ENCODE measurements at places on chromosomes 6 and 20.
A peak's percentile ranks its signal among the peaks of the same experiment; 100 is the strongest.

DNA sequence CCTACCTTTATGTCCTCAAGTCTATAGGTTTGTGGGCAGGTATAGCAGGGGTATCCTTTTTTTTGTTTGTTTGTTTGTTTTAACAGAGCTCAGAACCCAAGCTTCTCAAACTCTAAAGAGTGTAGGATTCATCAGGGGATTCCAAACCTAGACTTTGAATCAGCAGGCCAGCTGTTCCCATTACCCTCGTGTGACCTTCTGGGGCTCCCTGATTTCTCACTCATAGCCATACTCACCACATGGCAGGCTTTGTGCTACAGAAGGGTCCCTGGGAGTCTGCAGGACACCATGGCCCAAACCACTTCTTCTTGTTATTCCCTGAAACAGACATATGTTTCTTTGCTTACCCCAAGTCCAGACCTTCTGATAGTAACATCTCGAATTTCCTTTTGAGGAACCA is 350.8 kb upstream of the TSHZ2 start:
- no peak for DNase-seq

GRCh38 chr20:26135325-26136110 is 438.9 kb upstream of the ZNF337 start:
- DNase-seq: no peak

DNA sequence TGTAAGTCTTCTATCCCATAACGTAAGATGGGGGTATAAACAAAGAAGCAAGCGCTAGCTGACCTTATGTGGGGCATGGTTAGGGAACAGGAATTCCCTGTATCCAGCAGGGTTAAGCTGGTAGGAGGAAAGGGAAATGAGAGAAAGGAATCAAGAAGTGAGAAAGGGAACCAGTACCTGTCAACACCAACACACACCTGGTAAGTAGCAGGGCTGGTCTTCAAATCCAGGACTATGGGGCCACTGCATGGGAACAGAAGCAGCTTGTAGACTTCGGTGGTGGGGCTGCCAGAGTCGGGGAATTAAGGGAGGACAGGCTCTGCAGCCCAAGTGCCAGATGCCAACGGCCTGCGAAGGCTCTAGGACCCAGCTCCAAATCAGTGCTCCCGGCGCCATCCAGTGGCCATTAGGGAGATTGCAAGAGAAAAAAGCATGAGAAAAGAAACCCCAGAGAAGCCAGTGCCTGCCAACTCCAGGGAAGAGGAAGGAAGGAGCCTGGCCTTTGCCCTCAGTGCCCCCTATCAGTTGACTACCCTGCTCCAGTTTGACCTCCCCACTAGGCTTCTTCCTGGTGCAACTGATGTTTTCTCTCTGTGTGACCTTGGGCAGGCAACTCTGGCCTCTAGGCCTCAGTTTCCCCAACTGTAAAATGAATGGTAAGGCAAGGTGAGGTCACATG is 15.8 kb upstream of the RBPJL start:
- peak; percentile 34 for DNase-seq

GRCh38 chr6:37210313-37210968 is 40.5 kb downstream of the PIM1 start:
- peak; percentile 67 for DNase-seq

- DNase-seq: no peak
Measured at GRCh38 chr6:52530351-52530750, 46.5 kb downstream of the TRAM2 start.

- DNase-seq: no peak
Measured at GRCh38 chr6:12026120-12026519, 14.0 kb downstream of the HIVEP1 start.

DNA sequence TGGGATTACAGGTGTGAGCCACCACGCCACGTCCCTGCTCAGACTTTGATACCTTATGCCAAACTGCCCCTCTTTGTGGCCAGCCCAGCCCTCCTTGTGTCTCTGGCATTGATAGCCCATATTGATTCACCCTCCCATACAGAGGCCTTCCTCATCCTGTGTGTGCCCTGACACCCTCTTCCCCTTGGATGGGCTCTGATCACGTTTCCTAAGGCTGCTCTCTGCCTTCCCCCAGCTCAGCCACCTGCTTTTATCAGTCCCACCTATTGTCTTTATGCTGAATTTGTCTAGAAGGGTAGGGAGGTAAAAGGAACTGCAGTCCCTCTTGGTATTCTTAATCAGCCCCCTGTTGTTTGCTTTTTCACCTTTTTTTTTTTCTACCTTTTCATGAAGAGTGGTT is 95.9 kb downstream of the CDKAL1 start:
- DNase-seq: no peak

DNA sequence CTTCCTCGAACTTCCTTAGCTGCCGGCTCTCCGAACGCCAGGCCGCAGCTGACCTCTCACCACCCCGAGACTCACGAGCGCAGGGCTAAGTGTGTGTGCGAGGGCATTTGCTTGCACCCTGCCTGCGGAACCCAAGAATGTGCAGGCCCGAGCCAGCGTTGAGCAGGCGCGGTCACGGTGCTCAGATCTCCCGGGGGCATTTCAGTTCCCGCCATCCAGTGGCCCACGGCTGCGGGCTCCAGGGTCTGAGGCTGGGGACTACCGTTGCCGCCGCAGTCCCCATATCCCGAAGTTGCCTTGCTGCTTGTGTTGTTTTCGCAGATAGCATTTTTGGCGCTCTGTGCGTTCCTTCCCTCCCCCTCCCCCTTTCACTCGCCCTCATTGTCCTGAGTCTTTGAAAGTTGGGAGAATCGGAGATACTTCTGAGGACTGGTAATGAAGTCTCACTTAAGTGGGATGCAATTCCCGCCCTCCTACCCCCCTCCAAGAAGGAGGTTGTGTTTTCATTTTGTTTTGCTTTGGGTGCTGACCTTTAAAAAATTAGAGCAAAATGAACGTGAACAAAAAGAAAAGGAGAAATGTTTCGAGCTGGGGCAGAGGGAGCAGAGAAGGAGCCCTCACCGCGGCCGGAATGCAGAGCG is 1.7 kb downstream of the NR2E1 start:
- DNase-seq: no peak

- no peak for DNase-seq
Measured at GRCh38 chr6:154996016-154996590, 988 bp downstream of the TIAM2 start.

GRCh38 chr6:38604700-38605099 is 35.0 kb downstream of the BTBD9 start:
- no peak for DNase-seq

DNA sequence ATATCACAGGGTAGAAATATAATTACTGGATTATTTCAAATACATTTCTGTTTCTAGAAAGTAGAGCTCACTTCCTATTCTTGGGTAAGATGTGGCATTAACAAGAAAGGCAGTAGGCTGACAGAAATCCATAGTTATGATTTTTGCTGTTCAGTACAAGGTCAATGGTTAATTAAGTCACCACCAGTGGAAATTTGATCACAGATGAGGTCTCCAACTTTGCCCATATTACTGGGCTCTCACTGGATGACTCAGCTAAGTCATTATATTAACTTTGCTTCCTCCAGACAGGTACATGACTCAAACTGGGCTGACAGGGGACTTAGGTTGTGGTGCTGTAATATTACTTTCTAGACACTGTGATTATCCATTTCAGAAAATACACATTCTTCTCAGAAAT is 212.4 kb downstream of the GRIK2 start:
- DNase-seq: no peak

GRCh38 chr20:21102603-21103311 is 3.4 kb downstream of the LINC00237 start:
- DNase-seq: no peak

DNA sequence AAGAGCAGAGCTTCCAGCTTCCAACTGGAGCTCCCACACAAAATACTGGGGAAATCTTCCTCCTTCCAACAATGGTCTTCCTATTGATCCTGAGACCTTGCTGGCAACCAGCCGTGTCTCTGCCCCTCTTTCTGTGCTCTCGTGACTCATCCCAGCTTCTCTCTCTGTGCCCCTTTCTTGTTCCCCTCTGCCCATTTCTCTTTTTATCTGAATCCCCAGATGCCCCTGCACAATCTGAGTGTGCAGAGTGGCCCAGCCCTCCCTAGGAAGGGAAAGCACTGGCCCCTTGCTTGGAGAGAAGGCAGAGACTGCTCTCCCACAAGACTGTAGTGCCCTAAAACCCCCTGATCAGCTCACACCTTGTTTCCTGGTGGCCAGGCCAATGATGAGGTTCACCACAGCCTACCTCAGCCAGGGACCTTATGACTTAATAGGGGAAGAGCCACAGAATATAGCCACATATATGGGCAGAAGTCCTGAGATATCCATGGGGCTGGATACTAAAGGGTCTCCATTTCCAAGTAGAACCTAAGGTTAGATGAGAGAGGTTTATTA is 23.1 kb upstream of the MAS1L start:
- DNase-seq: no peak

DNA sequence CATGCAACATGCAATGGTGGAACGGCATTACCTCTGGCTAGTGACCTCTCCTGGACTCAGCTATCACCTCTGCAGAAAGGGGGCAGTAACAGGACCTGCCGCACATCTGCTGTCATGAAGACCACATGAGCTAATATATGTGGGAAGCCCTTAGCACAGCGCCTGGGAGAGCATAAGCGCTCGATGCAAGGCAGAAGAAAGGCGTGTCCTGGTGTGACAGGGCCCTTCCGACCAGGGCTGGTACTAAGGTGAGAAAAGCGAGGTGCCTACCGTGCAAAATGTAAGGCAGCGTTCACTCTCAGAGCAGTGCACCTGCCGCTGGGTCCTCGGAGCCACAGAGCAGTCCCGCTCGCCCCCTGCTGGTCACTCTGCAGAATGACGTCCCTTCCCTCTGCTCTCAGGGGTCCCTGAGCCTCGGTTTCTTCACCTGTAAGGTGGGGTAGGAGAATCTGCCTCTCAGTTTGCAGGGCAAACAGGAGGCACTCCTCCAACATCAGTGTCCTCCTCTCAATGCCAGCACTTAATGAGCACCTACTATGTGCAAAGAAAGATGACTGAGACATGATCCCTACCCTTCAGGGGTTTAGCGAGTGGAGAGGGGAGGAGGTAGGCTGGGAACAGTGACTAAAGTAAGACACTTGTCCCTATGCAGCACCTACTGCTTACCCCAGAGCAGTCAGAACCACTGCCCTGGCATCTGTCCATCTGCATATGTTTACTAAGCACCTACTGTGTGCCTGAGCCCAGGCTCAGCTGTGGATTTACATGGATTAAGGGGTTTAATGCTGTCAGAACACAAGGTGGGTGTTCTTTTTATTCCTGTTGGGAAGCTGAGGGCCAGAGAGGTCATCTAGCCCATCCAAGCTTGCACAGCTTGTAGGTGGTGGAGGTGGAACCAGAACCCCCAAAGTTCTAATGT is 41.1 kb upstream of the PTGIS start:
- DNase-seq: peak; percentile 59

DNA sequence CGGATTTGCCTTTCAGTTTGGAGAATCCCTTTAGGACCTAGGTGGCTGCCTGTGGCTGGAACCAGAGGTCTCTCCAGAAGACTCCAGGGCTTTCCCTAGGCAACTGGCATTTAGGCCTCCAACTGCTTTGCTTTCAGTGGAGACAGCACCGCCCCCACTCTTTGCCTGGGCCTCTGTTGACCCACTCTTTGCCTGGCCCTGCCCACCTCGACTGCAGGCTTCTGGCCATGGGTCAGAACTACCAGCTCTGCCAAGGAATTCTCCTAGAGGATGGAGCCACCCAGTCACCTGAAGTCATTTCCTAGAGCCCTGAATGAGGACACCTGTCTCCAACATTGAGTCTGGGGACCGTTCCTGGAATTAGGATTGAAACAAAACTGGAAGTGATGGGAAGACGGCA is 439.0 kb upstream of the CDH4 start:
- DNase-seq: no peak

DNA sequence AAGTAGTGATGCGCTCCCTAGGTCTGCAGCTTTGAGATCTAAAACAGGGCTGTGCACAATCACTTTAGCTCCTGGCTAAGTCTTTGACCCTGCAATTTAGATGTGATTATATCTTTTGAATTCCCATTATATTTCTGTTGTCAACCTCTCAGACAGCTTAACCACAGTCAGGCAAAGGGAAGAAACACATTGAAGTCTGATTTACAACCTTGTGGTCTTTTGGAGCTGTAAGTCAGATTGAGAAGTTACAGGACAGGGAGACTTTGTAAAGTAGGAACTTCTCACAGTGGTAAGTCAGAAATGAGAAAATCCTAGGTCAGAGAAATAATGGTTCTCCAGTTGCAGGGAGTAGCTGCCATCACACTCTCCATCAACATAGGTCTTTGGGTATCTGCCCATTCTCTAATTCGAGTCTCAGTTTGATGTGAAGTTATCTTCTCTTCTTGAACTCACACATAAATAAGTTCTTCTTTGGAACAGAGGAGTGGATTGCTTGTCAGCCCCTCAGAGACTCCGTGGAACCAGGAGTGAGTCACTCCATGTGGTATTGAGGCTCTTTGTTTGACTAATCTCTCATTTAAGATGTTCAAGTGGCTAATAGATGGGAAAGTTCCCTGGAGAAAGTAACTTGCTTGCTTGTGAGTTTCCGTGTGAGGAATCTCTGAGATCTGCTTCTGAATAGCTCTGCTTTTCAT is 35.0 kb upstream of the SGK1 start:
- DNase-seq: no peak

- no peak for DNase-seq
Measured at GRCh38 chr6:45795678-45796077, 220.0 kb downstream of the CLIC5 start.

GRCh38 chr6:169865346-169866139 is 114.1 kb downstream of the ERMARD start:
- DNase-seq: no peak

DNA sequence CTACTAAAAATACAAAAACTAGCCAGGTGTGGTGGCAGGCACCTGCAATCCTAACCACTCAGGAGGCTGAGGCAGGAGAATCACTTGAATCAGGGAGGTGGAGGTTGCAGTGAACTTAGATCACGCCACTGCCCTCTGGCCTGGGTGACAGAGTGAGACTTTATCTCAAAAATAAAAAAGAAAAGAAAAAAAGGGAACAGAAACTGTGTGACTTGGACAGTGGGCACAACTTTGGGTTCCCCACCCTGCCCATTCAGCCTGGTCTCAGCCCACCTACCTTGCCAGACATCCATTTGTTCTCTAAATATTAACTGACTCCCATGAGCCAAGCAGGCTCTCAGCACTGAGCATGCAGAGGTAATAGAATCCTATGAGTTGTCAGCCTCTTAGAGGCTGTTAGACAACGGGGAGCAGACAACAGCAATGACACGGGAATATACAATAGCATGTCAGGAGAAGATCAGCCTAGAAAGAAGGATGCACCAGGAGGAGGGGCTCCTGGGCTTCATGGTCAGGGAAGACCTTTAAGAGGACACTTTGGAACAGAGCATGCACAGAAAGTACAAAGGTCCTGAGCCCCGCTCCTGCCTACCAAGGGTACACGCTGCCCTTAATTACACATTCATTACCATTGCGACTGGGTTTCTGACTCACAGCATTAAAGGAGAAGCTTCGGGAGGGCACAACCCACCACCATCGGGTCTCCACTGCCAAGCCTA is 20.0 kb downstream of the FAM209B start:
- DNase-seq: no peak

- no peak for DNase-seq
Measured at GRCh38 chr20:48143435-48144081, 358.3 kb upstream of the SULF2 start.

- no peak for DNase-seq
Measured at GRCh38 chr6:24321538-24322162, 36.2 kb downstream of the DCDC2 start.
